ENCODE measurements at places on chromosomes 4 and X.

DNA sequence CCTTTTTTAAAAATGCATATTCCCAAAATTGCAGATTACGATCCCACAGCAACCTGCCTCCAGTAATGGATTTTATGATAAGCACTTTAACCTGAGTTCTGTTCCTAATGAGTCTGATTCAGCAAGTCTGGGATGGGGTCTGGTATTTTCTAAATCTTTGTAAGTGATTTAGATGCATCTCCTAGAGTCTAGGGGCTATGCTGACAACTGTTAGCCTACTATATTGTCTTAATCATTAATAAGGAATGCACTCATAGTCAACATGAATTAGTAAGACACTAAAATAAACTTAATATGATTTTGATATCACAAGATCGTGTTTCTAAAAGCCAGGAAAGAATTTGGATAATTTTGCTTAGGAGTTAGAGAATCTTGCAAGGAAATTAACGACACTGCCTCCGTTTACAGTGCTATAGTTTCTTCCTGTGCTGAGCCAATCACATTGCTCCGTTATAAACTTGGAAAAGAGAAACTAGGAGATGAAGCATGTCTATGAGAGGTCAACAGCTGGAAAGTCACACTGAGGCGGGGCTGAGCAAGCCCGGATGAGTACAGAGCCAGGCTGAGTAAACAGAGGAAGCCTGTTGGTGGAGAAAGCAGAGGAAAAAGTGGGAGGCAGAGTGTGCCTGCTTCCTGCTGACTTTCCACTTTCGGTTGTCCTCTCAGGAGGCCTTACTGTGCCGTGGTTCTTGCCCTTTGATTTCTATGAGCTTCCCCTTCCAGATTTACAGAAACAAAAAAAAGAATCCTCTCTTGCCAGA, 5.4 kb downstream of the SCARB2 start:
- DNase-seq, result no peak

- DNase-seq, result no peak
Measured at GRCh38 chr4:156766846-156767245, 204.8 kb downstream of the PDGFC start.

DNA sequence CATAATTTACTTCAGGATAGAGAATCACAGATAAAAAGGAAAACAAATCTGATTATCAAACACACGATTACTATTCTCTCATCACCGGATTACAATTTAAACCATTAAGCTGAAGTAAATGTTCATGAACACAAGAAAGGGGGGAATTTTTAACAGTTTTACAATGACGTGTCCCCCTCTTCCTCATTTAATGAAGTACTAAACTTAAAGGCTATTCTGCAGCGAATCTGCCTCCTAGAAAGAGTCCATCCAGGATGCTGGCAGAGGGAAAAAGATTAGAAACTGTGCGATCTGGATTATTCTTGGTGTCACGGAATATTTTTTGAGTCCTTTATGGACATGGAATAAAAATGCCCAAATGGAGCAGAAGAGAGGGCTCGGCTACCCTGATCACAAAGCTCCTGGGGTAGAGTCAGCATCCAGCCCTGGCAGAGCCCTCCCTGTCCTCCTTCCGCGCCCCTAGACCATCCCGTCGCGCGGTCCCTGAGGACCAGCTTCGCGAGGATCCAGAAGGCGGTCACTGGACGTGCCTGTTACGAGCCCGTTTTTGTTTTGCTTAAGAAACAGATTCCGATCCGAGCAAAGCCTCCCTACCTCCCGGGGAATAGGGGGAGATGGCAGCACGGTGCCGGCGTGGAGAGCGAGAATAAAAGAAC, 1.2 kb downstream of the ELF2 start:
- DNase-seq, result no peak

- no peak for DNase-seq
Measured at GRCh38 chr4:3437998-3438846, 3.5 kb upstream of the HGFAC start.

DNA sequence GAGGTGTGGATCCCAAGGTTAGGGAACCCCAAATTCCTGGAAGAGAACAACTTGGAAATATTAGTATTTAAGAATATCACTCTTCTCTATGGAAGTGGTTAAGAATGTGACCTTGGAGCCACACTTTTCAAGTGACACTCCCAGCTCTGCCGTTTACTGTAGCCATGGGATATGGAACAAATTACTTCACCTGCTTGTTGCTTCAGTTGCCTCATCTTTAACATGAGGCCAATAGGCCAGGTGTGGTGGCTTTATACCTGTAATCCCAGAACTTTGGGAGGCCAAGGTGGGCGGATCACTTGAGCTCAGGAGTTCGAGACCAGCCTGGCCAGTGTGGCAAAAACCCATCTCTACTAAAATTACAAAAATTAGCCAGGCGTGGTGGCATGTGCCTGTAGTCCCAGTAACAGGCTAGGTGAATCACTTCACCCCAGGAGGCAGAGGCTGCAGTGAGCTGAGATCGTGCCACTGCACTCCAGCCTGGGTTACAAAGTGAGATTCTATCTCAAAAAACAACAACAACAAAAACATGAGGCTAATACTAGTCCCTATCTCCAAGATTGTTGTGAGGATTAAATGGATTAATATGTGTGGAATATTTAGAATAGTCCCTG, 13.0 kb downstream of the IL13RA1 start:
- no peak for DNase-seq

- DNase-seq, result no peak
Measured at GRCh38 chrX:15451913-15452312, 41.2 kb downstream of the PIR start.

- no peak for DNase-seq
Measured at GRCh38 chrX:118420462-118420861, 74.6 kb downstream of the WDR44 start.

DNA sequence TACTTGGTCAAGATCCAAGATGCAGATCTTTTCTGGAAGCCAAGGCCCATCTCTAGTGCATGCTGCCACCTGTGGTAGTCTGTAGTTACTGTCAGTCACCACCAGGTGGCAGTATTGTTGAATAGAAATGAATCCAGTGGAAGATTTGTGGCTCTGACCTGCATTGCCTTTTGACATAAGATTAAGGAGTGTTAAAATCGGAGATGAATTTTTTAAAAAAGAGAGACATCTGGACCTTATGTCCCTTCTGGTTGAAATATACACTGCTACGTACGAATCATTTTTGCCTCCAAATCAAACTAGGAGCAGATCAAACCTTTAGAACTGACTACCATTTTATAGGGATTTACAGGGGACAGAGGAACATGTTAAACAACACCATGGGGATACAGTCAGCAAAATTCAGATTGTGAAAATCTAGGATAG, 46.9 kb upstream of the RHOH start:
- DNase-seq, result no peak

DNA sequence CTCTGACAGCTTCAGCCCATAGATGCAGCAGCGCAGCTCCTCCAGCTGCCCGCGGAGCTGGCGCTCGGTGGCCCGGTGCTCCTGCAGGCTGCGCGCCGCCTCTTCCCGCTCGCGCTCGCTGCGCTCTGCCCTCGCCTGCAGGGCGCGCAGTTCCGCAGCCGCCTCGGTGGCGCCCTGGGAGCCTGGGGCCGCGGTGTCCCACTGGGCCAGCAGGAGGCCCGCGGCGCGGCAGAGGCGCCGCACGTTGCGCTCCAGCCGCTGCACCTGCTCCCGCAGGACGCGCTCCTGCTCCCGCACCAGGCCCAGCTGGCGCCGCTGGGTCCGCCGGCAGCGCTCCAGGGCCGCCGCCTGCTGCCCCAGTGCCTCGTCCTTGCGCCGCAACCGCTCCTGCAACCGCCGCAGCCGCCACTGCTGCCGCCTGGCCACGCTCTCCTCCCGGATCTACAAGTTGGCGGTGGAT, 10.1 kb downstream of the C4orf50 start:
- no peak for DNase-seq

GRCh38 chrX:129933700-129934099, 27.7 kb downstream of the UTP14A start:
- DNase-seq, result no peak

- DNase-seq, result no peak
Measured at GRCh38 chr4:81472281-81473182, 825 bp upstream of the RASGEF1B start.

GRCh38 chrX:97763391-97763790, 879.7 kb downstream of the RPA4 start:
- DNase-seq, result no peak

DNA sequence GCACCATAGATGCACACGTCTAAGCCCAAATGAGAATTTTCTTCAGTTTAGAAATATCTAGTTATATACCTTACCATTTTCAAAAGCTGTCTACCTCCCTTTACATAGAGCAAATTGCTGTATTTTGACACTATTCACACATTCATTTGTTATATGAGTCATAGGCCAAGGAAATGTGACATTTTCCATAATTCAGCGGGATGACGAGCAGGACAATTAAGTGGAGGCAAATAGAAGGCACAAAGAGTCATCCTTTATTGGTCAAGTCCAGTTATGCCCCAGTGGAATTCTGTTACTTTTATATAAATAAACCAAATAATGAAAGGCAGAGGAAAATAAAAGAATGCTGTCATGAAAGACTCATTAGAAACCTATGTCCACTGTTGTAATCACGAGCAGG, 27.9 kb downstream of the FGF13 start:
- no peak for DNase-seq

DNA sequence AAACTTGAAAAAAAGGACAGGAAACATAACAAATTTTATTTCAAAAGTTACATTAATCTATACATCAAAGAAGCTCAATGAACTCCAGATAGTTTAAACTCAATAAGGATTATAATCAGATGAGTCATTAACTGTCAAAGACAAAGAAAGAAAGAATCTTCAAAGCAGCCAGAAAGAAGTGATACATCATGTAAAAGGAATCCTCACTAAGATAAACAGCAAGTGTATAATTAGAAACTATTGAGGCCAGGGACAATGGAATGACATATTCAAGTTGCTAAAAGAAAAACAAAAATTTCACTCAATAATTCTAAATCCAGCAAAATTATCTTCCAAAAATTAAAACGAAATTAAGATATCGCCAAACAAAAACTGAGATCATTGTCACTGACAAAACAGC, 161.6 kb upstream of the NWD2 start:
- no peak for DNase-seq

DNA sequence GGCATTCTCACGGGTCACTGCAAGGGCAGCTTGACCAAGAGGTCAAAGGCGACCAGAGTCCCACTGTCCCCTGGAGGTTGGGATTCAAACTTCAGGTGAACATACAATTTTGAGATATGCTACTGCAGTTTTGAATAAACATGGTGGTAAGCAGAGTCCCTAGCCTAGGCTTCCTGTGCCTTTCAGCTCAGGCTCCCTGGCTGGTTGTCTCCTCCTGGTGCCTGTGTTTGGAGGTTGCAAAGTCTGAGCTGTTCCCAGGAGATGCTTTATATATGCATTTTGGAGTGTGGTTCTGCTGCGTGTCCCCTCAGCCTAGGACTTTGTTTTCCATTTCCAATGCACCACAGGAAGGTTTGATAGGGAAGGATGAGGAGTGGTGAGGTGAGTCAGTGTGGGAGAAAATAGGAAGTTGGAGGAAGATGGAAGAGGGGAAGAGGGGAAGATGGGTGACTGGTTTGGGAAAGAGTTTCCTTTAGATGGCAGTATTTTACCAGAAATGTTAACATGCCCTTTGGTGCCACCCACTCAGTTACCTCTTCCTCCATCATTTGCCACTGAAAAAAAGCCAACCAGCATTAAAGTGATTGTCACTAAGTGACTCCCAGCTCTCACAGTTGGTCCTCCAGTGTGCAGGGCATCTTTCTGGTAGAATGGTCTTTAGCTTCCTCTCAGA, 211.7 kb upstream of the AGTR2 start:
- DNase-seq, result peak; percentile 5

DNA sequence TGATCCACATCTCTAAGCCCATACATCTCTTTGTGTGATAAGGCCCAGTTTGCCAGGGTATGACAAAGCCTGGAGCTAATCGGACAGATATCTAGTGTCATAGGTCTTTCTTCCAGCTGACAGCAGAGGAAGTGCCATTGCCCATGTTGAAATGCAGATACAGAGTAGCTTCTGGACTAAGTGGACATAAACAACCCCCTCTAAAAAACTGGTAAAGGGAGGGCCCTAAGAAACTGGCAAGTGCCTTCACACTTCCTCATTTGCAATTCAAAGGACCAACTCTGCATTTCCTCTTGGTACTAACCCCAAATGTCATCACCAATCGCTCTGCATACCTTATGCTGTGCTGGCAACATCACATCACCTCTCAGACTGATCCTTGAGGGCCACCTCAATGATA, 20.8 kb downstream of the ARHGEF6 start:
- DNase-seq, result no peak

GRCh38 chr4:102153391-102153790, 191.9 kb downstream of the SLC39A8 start:
- DNase-seq, result no peak

DNA sequence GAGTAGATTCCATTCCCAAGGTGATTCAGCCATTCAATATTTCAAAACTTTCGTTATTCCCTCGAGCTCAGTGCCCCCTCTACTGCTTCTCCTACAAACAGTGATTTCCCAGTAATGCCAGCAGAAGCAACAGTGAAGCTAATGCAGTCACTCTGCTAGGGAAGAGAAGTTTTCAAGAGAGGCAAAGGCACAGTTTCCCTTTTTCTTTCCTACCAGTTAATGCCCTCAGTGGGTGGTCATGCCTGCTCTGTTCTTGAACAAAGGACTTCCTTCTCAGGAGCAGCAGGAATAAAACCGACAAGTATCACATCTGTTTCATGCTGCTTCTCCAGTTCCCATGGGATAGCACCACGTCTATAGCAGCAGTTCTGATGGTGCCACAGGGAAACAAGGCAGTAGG, 317.2 kb downstream of the TENM3 start:
- DNase-seq, result no peak

GRCh38 chrX:16394290-16394689, 227.0 kb downstream of the MAGEB17 start:
- no peak for DNase-seq

GRCh38 chrX:16573781-16574180, 76.2 kb upstream of the S100G start:
- no peak for DNase-seq

DNA sequence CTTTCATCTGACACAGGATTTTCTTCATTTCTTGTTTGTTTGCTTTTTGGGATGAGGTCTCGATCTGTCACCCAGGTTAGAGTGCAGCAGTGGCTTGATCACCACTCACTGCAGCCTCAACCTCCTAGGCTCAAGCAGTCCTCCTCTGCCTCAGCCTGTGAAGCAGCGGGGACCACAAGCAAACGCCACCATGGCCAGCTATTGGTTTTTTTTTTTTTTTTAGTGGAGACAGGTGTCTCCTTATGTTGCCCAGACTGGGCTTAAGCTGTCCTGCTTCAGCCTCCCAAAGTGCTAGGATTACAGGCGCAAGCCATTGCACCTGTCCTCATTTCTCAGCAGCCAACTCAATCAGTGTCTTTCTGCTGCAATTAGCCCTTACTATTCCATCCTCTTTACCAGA, 10.3 kb downstream of the SPRY1 start:
- DNase-seq, result no peak

DNA sequence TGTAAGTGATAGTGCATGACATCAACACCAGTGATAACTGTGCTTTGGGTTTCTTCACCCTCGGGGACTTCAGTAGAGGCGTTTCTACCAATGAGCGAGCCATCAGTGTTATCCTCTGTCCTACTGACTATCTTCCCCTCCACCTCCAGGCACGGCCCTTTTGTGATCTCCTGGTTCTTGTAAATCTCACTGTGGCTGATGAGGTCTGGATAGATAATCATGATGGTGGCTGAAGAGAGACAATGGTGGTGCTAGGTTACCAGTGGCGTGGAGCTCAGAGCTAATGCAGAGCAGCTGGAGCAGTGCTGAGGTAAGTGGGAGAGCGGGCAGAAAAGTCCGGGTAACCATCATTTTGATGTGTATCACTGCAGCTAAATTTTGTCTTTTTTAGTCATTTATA, 816.6 kb downstream of the GLUD2 start:
- DNase-seq, result no peak

- DNase-seq, result no peak
Measured at GRCh38 chrX:79167462-79167861, 23.0 kb downstream of the GPR174 start.
